NCI-H446 treated with DMSO at 0.1 percent for 48 hours (cell line): ENCODE measurements at places on chromosomes 3 and 15.

DNA sequence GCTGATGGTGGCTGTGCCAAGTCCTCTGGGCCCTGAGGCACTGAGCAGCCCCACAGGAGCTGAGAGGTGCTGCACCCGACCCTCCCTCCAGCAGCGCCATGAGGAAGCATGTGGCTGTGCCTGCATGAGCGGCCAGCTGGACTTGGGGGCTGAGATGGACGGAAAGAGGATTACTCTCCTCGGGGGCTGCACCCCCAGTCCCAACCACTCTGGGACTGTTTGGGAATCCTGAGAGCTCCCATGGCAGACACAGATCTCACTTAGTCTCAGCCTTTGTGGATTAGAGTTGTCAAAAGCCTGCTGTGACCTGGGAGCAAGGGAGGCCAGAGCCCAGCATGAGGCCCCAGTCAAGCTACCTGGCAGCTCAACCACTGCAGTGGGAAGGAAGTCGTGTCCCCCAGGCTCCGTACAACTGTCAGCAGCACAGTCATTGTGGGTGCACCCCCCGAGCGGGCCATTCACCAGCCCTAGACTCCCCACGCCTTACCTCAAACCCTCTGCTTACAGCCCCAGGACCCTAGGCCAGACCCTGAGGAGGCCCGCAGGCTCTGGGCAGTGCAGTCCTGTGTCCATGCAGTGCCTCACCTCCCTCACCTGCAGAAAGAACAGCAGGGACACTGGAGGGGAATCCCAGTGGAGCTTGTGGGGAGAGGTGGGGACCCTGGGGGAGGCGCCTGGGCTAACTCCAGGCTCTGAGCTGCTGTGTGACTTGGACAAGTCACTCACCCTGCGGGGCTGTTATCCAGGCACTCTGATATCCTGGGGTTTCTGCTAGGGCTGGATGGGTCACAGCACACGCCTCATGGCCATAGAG lies 17.1 kb downstream of the PRR23E start:
- no peak for DNase-seq

- DNase-seq = no peak
Measured at GRCh38 chr3:149612456-149612855, 45.4 kb downstream of the WWTR1 start.

DNA sequence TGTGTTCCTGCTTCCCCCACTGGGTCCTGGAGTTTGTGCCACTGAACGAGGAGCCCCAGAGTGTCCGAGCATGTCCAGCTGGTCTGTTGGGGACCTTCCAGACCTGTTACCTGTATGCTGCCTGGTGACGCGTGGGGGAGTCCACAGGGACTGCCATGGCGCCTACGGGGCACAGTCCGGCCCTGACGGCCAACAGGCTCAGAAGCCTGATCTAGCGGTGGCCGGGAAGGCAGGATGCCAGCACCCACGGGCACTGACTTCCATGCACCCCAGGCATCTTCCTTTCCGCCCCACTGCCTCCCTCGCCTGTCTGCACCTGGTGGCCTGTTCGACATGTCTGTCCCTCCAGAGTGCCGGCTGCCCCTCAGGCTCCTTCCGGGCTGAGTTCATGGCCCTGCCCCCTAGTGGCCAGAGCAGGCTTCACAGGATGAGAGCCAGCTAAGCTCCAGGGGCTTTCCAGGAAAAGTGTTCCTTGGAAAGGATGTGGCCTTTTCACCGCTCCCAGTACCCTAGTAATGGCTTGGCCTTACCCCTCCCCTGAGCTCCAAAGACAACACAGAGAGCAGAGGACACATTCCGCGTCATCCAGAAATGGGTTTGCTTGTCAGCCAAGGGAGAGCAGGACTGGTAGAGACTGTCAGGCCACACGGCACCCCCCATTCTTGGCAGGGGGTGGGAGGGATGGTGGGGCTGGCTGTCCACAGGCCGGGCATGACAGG lies 35.7 kb downstream of the NGRN start:
- no peak for DNase-seq

GRCh38 chr3:171236265-171237008 lies 209.9 kb upstream of the SLC2A2 start:
- DNase-seq = no peak
